ENCODE measurements at places on chromosomes 11 and 22.

- peak; percentile 68 for DNase-seq
These were observed 1419.0 kb downstream of the TBC1D22A start for GRCh38 chr22:48181263-48181955.

- DNase-seq: peak; percentile 81
These were observed 855.9 kb downstream of the TBC1D22A start for GRCh38 chr22:47618180-47619010.

DNA sequence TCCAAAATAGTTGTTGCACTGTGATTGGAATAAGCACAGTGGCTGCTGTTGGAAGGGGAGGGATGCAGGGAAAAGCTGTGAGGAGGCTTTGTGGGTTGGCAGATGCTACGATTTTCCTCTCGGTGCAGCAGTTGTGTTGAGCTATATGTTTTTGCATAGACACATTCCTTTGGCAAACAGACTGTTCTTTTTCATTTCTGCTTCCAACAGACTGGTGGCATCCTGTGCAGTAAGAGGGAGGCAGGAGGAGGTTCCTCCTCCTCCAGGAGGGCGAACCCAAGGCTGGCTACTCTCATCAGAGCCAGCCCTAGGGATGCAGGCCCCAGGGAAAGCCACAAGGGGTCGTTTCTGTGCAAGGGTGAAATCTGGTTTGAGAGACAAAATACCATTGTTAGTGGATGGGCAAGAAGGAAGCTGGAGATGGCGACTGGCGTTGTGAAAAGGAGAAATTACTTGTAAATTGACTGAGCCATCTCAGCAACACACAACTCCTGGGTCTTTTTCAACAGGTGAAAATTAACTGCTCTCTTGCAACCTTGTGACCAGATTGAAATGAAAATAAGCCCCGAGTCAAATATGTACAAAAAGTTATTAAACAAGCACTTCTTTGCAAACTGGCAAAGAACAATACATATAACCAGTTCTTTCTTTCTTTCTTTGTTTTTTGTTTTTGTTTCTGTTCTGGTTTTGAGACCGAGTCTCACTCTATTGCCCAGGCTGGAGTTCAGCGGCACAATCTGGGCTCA lies 26.5 kb upstream of the UBASH3B start:
- DNase-seq: peak; percentile 88

GRCh38 chr22:24165673-24166072 lies 15.6 kb upstream of the SUSD2 start:
- no peak for DNase-seq

DNA sequence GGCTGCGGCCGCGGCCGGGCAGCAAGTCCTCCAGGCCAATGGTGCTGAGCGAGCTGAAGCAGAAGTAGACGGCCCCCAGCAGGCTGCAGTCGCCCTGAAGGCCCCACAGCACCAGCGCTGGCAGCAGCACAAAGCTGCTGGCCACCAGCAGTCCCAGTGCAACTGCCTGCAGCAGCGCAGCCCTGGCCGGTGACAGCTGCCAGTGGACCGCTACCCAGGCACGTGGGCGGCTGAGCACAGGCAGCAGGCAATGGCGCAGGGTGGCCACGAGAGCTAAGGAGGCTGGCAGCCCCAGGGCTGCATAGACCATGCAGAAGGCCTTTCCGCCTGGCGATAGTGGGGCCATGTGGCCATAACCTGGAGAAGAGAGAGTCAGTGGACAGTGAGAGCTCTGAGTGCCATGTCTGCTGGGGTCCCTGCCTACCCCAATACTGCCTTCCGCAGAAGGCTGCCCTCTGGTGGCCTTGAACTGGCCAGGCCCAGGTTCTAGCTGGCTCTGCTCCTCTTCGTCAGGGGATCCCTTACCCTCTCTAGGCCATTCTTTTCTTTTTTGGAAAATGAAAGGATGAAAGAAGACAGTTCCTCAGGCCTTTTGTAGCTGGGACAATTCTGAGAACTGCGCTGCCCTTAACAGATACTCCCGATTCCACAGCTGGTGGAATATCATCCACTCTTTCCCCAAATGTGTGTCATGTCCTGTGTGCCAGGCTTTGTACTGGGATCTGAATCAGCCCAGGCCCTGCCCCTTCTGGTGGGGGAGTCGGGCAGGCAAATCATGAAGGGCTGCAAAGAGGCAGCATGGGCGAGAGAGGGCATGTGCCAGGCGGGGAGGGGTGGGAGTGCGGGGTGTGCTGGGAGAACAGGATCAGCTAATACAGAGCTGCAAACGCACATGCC lies 1.8 kb downstream of the KCNK7 start:
- DNase-seq: no peak

DNA sequence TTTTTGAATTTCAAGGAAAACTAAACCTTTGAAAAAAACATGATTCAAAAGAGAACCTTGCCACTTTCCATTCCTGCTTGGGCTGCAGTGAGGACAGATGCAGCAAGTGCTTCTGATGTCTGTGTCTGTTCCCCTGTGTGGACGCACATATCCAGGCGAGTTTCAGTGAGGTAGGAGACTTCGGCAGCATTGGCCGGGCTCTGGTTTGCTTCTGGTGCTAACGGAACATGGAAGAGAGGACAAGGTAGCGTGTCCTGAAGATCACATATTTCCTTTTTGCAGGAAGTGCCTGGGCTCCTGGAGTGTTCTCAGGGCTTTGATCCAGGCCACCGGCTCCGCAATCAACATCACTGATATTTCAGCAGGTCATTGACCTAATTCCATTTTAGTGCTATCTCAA lies 33.1 kb upstream of the IGLL5 start:
- no peak for DNase-seq
